ENCODE measurements at places on chromosomes 2 and 18.

GRCh38 chr2:120132691-120133090, 90.5 kb downstream of the TMEM185B start:
- no peak for DNase-seq

DNA sequence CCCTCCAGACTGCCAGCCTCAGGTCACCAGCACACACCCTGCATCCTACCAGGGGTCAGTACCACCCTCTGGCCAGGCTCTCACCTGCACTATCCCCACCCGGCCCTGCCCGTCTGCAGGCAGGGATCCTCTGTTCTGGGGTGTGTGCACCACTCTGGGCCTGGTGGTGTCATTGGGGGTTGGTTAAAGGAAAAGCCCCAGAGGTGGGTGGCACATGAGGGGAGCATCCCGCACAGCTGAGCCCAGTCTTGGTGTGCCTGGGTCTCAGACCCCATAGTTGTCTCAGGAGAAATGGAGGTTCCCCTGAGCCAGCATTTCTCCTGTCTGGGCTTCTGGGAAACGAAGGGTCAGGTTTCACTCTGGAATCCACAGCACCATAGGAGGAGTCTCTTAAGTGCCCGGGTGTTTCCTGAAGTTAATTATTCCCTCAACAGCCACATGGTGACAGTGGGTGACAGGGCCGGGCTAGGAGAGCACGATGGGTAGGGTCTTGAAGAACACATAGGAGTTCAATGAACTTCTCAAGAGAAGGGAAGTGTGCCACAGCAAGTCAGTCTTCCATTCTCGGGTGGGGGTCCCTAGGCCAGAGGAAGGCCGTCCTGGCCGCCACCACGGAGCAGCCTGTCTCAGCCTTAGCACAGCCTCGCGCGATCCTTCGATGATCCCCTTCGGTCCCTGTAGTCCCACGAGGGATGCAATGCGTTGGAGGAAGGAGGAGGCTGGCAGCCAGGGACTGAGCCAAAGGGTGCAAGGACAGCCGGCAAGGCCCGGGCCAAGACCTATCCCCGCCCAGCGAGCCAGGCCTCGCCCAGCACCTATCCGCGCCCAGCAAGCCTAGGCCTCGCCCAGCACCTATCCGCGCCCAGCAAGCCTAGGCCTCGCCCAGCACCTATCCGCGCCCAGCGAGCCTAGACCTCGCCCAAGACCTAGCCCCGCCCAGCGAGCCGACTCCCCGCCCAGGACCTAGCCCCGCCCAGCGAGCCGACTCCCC, 1.1 kb upstream of the FARP2 start:
- peak; percentile 38 for DNase-seq

GRCh38 chr2:191478799-191479679, 198.9 kb upstream of the NABP1 start:
- DNase-seq = no peak

GRCh38 chr2:179036353-179036905, 13.5 kb downstream of the CCDC141 start:
- no peak for DNase-seq

GRCh38 chr2:15456352-15456751, 104.8 kb downstream of the NBAS start:
- no peak for DNase-seq

DNA sequence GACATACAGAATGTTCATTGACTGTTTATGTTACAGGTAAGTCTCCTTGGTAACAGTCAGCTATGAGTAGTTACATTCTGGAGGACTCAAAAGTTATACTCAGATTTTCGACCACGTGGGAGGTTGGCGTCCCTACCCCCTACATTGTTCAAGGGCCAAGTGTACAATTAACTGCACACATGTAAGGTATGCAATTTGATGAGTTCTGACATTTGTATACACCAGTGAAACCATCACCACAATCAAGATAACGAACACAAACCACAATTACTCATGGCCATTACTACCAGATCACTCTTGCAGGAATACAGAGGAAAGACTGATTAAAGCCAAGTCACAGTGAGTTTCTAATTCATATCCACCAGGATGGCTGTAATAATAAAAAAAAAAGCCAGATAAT, 39.6 kb upstream of the LDLRAD4 start:
- no peak for DNase-seq

- no peak for DNase-seq
Measured at GRCh38 chr2:186806591-186806990, 42.4 kb downstream of the ZSWIM2 start.

DNA sequence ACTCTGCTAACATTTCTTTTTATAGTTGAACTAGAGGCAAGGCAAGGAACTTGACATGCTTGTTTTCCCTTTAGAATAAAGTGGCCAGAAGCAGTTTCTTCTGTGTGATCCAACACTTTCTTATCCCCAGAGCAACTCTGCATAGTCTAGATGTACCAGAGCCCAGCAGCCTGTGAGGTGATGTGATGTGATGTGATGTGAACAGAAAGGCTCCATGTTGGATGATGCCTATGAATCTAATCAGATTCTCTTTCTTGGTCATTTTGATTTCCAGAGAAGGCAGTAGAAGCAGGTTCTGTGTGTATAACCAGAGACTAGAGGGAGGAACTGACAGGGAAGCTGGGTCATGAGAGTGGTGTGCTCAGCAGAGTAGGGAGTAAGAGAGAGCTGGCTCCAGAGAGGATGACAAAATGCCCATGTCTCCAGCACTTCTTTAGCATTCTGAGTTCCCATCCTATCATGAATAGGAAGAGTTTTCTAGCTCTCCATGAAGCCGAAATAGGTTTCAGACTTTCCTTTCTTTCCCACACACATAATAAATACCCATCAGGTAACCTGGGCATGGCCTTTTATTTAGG, 31.0 kb upstream of the PTH2R start:
- DNase-seq = no peak

DNA sequence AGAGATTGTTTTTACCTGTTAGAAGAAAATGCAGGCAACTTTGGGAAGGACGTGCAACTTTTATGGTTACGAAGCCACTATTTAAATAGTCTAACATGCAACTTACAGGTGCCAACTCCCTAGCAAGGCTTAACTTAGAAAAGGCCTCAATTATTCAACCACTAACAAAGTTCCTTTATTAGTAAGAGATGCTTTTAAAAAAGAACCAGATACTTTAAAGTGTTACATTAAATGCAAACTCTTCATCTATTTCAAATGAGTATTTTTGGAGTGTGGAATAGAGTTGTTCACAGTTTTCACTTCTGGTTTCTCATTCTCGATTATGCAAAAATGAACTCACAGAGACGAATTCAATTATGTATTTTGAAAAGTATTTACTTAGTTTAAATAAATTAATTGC, 51.7 kb downstream of the PELI1 start:
- no peak for DNase-seq
